ENCODE measurements at places on chromosomes 16 and 17.
A peak's percentile ranks its signal among the peaks of the same experiment; 100 is the strongest.

GRCh38 chr16:10608687-10609401 is 28.4 kb upstream of the EMP2 start:
- no peak for DNase-seq

- DNase-seq, result no peak
Measured at GRCh38 chr17:1069847-1070246, 72.9 kb downstream of the TIMM22 start.

GRCh38 chr16:85785927-85786326 is 13.4 kb downstream of the EMC8 start:
- DNase-seq, result no peak

DNA sequence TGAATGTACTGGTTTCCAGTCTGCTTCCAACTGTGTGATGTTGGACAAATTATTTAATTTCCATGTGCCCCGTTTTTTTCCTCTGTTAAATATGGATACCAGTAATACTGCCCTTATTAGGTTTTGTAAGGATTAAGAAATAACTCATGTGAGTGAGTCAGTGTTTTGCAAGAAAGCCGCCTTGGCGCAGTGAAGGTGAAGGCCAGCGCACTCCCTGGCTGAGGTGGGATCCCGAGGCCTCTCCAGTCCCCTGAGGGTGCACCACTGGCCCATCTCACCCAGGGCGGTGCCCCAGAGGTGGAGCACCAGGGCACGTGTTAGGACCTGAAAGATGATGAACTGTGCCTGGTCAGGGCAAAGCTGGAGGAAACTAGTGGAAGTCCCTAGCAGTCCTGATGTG is 43.5 kb downstream of the PHKB start:
- no peak for DNase-seq

GRCh38 chr16:21097151-21097550 is 53.5 kb downstream of the DNAH3 start:
- DNase-seq, result no peak

DNA sequence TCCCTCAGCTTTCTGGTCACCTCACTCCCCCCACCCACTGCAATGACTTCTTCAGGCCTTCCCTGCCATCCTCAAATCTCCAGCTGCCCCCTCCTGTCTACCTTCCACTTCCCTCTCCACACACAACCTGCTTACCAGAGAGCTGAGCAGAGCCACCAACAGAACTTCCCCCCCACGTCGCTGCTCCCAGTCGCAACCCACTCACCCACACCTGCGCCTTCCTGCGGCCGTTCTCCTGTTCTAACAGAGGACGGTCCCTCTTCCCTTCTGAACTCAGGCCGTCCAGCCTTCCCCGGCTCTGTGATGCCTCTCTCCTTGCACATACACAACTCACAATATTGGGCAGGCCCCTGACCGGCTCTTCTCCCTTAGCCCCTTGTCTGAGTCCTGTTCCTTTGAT is 13.6 kb upstream of the NLRC5 start:
- no peak for DNase-seq

DNA sequence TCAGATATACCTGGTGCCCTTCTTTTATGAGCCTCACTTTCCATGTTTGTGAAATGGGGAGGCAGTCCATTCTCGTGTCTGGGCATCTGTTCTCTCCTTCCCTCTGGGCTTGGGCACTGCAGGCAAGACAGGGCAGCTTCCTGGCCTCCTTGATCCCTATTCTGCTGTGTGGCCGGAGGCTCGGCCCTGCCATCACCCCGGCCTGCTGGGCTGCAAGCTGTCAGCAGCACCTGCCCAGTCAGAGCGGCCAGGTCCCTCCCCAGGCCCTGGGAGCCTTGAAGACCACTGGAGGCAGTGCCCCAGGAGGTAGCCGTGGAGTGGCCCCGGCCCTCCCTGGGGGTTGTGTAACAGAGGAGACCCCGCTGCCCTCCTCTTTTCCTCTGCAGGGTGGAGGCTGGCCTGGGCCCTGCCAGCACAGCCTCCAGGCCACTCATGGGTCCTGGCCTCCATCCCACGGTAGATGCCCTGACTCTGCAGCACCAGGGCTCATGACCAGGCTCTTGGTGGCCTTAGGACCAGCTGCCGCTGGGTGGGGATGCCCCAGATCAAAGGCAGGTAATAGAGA is 9.2 kb downstream of the KCNJ12 start:
- DNase-seq, result no peak

- DNase-seq, result no peak
Measured at GRCh38 chr16:57644383-57645014, 16.1 kb downstream of the ADGRG1 start.

DNA sequence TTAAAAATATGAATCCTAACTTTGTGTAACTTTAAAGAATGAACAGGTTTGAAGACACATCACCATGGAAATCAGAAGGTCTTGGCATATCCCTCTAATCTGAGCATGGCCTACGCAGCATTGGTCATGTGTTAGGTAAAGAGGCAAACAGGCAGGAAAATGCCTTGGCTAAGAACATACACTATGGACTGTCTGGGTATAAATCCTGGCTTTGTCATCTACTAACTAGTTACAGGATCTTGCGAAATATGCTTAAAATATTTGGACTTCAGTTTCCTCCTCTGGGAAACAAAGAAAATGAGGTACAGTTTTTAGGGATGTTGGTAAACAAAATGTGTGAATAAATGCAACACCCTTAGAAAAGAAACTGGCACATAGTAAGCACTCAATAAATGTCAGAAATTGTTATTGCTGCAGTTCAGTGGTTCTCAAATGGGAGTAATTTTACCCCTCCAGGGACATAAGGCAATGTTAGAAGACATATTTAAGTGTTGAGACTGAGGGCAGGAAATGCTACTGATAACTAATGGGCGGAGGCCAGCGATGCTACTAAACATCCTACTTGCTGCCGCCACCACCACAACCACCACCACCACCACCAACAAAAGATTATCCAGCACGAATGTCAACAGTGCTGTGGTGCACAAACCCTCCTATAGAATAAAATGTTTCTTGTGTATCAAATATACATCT is 770.8 kb upstream of the SOX9 start:
- DNase-seq, result no peak

DNA sequence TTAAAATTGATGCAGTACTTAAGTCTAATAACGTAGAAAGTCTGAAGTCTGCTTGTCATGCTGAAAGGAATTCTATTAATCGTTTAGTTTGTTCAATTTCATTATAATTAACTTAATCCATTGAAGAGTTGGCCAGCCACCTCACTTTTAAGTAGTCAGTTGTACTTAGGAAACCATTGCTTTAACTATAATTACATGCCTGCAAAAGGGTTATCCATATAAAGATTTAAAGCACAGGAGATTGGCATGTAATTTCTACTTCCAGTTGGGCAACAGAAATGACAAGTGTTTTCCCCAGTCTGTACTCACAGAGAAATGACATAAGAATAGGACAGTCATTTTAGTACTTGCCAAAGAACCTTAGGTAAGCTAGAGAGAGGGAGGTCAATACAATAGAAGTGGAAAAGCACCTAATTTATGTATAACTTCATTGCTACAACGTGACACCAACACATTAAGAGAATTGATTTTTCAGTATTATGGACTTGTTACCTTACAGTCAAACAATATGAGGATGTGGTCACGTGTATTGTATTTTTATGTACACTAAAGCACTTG is 3.7 kb upstream of the USP32 start:
- DNase-seq, result no peak

DNA sequence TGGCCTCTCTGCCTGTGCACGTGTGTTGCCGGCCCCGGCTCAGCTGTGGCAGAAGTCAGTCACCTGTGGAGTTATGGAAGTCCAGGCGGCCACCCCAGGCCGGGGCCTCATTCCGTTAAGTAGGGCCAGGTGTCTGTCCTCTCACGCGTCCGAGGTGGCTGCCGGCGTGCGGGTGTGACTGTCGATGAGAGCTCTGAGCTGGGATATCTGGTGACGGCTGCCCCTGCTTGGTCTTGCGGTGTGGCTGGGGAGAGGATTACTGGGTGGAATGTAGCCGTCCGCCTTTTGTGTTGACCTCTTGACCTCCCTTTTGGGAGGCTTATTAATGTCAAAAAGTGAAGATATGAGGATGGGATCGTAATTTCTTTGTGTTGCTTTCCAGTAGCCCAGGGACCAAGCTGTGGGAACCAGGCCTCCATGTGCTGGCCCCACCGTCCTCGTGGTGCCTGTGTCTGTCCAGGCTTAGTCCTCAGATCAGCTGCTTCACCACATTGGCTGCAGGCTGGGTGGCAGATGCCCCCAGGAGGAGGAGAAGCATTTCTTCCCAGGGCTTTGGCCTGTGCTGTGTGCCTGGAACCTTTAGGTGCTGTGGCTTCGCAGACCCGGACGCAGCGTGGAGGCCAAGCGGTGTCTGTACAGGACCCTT is 23.0 kb upstream of the ZNF750 start:
- DNase-seq, result no peak

DNA sequence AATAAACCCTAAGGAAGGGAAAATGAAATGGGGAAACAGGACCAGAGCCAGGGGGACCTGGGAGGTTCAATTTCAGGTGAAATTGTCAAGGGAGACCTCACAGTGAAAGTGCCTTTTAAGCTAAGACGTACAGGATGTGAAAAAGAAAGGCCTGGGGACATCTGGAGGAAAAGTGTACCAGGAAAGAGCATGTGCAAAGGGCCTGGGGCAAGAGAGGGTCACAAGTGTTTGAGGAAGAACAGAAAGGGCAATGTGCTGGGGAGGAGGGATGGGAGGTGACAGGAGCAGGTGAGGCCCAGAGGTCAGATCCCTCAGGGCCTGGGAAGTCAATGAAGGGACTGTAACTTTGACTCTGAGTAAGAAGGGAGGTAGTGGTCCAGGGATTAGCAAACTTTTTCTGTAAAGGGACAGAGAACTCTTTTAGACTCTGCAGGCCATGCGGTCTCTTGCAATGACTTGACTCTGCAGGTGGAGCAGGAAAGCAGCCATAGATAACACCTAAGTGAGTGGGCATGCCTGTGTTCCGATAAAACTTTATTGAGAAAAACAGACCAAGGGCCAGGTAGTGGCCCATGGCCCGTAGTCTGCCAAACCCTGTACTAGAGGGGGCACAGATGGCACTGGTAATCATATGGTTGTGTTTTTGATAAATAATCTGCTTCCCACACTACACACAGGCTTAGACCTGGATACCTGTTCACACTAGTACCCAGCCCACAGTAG is 93.8 kb downstream of the LITAF start:
- no peak for DNase-seq

DNA sequence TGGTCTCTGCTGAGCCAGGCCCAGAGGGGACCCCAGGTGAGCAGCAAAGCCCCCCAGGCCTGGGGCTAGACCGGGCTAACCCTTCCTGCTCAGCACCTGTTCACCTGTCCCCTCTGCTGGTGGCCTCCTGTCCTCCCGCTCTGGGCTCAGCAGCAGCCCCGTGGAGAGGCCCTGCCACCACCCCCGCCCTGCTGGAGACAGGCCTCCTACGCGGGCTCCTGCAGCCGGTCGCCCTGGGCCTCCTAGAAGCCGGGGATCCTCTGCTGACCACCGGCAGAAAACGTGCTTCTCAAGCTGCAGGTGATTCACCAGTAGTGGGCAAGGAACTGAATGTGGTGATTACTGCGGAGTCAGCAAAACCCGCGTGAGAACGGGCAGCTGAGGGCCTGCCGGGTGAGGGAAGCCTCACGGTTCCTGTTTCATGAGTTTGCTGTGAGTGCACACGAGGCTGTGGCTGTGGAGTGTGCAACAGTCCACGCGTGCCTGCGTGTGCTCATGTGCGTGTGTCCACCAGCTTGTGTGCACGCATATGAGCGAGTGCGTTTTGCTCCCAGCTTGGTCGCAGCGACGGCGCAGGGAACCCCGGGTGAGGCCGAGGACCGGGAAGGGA is 792 bp downstream of the SECTM1 start:
- DNase-seq, result no peak

DNA sequence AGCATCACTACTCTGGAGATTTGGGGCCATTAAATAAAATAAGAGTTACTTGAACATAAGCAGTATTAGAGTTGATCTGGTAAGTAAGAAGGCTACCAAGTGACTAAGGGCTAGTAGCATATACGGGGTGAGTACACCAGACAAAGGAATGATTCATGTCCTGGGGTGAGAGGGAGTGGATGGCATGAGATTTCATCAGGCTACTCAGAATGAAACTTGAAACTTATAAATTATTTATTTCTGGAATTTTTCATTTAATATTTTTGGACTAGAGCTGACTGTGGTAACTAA is 2.3 kb downstream of the SLFN5 start:
- no peak for DNase-seq

GRCh38 chr16:7182510-7183109 is 150.0 kb upstream of the RBFOX1 start:
- DNase-seq, result no peak

GRCh38 chr17:35171834-35172233 is 22.4 kb downstream of the SLC35G3 start:
- no peak for DNase-seq

DNA sequence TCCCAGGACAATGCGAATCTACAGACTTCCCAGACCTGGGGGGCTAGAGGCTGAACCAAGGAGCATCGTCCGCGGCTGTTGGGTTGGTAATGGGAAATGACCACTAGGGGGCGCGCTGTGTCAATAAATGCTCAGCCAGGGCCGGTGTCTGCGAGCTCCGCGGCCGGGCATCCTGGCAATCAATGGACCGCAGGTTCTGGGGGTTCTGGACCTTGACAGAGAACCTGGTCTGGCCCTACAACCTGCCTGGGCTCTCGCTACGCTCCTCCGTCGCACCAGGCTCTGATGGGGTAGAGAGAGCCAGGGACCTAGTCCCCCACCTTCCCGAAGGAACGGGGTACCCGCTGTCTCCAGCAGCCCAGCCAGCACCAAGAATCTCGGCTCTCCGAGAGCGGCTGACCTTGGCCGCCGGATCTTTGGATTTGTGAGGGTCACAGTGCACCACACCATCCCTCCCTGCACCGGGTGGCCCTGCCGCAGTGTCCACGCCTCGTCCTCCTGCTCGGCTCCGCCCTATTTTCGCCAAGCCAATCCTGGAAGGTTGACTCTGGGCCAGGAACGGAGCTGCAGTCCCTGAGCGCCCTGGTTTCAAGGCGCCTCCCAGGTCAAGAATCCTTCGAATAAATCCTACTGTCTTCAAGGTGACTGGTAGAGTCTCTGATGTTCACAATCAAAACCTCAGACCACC is 20.4 kb upstream of the BEAN1 start:
- DNase-seq, result peak; percentile 88

- peak; percentile 62 for DNase-seq
Measured at GRCh38 chr16:88977018-88977811, at the start of gene CBFA2T3. Gene CBFA2T3 (minus strand): TSS chr16:88977207. CDS start chr16:88976807, 400 bp downstream.

GRCh38 chr17:47330548-47330947 is 6.8 kb downstream of the EFCAB13 start:
- no peak for DNase-seq

DNA sequence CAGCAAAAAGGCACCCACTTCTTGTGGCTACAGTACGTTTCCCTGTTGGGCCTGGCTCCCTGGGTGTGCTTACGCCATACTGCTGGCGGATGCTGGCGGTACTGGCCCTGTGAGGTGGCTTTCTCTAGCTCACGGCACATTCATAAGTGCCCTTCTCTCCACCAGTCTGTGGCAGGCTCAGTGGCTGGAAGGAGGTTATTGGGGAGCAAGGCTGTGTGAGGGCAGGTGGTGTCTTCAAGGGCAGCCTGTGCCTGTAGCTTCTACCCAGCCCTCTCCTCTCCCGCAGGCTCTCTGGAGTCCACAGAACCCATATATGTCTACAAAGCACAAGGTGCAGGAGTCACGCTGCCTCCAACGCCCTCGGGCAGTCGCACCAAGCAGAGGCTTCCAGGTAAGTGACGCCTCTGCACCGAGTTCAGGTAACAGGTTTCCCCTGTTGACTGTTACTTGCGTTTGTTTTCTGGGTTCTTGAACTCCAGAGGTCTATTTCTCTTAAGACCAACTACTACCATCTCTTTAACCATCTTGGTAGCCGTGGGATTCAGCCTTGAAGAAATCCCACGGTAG is 20.6 kb downstream of the NTAN1 start:
- no peak for DNase-seq

GRCh38 chr17:38508570-38508950 is 80.3 kb downstream of the ARHGAP23 start:
- no peak for DNase-seq

GRCh38 chr17:27421111-27421510 is 35.1 kb upstream of the KSR1 start:
- DNase-seq, result no peak
